ENCODE measurements at places on chromosomes 3 and 15.

GRCh38 chr15:61815356-61816083, 244.7 kb downstream of the VPS13C start:
- DNase-seq: no peak

- no peak for DNase-seq
These were observed 53.9 kb downstream of the CLASP2 start for GRCh38 chr3:33664195-33664594.

DNA sequence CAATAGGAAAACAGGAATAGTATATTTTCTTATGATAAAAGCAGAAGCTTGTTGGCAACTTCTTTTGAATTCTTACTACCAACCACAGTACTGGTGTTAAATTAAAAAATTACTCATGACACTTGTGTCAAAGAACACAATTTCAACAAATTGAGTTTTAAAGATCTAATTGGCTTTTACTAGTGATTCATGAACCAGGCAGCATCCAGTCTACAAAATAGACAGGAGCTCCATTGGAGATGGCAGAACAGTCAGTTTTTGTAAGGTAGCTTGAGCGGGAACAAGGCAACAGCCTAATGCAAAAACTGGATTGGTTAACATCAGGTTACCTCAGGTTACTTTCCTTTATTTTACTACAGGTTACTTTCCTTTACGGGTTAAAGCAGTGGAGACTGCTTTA, 181.3 kb upstream of the THBS1 start:
- DNase-seq: no peak

GRCh38 chr15:74414081-74414580, 19.6 kb downstream of the SEMA7A start:
- DNase-seq: no peak

DNA sequence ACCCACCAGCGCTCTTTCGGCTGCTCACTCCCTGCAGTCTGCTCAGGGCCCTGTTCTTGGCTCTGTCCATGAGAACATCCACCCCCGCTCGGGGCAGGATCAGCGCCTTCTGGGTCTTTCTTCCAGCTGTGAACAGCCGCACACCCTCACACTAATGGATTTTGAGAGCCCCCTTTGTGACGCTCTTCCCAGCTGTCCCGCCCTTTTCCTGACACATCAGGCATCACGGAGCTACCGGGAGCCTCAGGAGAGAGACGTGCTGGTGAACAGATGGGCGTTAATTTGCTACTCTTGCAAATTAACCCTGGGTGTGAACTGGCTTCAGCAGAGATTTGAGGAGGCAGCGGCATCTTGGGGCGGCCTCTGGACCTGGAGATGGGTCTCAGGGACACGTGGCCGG, 113.0 kb downstream of the TMEM266 start:
- DNase-seq: no peak

GRCh38 chr15:36053746-36054145, 507.8 kb upstream of the DPH6 start:
- no peak for DNase-seq

DNA sequence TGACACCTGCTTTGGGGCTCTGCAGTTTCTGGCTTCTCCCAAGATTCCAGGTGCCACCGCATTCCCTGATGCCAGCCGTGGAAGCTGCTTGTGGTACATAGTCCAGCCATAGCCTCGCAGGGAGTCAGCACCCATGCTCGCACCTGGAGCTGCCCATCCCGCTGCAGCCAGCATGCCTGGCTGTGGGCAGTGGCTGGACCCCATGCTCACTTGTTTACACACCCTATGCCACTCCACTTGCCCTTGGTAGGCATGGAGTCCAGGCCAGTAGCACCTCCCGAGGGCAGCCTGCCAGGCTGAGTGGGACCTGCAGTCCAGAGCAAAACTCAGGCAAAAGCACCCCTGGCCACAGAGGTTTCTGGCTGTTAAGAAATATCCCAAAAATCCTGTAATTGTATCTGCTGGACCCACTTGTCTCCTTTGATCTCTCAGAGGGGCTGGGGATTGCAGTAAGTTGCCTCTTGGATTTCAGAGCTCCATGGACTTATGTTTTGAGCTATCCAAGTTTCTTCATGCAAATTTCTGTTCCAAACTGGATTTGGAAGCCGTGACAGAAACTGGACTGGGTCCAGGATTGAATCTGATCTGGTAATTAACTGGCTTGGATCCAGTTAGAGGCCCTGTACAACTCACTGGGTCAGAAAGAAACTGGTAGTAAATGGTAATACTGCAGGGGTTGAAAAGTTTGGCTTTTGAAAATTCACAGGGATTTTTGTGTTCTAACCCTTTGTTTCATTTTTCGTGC, 149.3 kb downstream of the FMN1 start:
- DNase-seq: no peak

- DNase-seq: no peak
These were observed 21.6 kb downstream of the REC114 start for GRCh38 chr15:73464602-73465001.

- no peak for DNase-seq
These were observed 39.2 kb upstream of the SEMA4B start for GRCh38 chr15:90161950-90162361.

DNA sequence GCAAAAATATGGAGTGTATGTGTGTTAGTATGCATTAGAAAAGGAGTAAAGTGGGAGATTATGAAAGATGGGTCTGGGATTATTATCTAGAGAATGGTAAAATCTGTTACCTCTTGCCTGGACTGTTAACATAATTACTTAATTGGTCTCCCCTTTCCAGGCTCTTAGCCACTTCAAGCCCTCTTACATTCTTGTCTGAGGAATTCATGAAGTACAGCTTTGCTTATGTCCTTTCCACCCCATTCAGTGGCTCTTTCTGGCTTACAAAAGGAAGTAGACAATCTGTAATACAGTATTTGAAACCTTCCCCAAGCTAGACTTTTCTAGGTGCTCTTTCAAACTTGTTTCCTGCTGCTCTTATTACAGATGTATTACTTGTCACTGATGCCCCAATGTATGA, 129.8 kb downstream of the MBNL1 start:
- DNase-seq: no peak

DNA sequence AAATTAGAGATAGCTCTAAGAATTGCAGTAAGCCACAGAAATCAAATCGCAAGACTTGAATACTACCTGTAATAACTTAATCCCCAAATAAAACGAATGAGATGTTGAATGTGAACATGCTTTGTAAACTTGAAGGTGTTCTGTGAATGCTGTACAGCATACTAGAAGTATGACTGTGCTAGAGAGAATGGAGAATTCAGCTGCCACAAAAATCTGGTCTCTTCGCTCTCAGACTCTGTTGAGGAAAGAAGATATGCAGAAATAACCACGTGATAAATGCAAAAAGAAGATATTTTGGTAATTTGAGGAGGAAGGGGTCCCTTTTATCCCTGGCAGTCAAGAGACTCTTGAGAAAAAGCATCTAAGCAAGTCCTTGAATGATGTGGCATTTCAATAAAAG, 37.3 kb downstream of the ZBTB38 start:
- DNase-seq: no peak

GRCh38 chr3:52136513-52136912, 17.7 kb downstream of the POC1A start:
- DNase-seq: no peak

- no peak for DNase-seq
These were observed 55.4 kb downstream of the CCNL1 start for GRCh38 chr3:157104521-157104920.

DNA sequence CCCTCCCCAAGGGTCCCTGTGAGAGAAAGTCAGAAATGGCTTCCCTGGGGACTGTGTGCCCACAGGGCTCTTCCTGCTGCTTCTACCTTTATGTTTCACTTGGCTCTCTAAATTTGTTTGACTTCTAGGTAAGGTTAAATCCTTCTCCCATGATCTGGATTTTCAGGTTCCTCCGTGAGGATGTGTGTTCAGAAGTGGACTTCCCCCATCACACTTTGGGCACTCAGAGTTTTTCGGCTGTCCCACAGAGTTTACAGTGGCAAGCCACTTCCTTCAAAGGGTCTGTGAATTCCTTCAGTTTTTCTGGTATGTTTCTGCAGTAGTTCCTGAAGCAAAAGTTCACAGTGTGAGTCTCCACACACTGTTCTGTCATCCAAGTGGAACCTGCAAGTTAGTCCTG, 30.9 kb upstream of the RARB start:
- DNase-seq: no peak

DNA sequence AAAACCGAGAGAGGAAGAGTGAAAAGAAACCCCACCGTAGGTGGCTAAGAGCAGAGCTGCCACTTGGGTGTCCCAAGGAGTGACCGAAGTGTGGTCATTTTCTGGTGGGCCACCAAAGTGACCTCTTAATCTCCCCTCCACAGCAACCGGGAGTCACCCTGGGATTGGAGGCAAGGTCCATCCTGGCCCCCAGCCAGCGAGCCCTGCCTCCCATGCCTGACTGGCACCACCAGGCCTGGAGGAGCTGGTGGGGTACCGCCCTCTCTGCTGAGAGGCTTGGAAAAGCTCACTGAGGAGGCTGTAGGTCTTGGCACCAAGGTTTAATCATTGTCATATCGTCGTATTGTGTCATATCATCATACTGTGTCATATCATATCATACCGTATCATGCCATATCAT, 74.0 kb upstream of the TRPM1 start:
- no peak for DNase-seq

- no peak for DNase-seq
These were observed 55.5 kb downstream of the BTD start for GRCh38 chr3:15657016-15657415.

DNA sequence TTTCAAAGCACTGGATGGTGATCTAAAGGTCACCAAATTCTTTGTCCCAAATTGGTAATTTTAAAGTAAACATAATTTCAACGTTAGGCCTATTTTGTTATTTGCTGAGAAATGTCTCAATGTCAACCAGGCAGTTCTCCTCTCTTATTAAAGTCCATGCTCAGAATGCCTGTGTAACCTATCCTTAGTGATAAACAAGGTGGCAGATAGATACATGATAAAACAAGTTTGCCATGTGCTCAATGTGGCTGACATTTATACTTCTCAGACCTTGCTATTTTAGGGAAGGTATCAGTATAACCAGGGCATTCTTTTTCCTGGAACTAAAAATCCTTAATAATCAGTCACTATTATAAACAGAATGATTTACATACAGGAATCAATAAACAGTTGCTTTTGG, 8.5 kb downstream of the MBNL1 start:
- no peak for DNase-seq

GRCh38 chr15:60583946-60584345, 105.0 kb upstream of the ICE2 start:
- DNase-seq: no peak

DNA sequence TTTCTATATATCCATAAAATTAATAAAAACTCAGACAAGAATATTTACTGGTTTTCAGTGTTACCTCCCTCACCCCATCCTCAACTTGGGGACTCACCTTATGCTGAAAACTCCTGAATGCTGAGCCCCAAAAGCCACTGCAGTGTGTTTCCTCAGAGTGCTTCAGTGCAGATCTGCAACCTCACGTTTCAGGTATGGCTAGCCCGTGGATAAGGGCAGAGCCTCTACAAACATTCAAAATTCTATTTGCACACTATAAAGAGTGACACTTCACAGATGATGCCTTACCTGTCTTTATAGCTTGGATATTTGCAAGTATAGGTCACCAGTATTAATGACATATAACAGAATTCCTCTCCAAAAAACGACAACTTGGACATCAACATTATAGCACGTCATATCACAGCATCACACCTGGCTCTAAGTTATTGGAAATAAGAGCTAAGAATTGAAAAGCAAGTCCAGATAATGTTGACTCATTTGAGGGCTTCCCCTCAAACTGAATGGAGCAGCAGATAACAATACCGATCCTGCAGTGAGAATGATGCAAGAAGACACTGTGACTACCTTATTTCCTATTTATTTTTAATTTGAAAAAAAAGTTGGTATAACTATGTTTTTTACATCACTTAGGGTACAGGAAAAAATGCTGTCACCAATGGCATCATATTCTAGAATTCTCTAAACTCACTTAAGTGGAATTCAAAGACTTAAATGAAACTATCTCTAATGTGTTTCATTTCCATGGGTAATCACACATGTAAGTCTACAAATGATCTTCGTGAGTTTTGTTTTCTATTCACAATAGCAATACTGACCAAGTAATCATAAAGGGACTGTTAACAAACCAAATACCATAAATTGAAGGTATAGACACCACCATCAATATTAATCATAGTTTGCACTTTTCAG, 40.7 kb upstream of the RSL24D1 start:
- DNase-seq: no peak

DNA sequence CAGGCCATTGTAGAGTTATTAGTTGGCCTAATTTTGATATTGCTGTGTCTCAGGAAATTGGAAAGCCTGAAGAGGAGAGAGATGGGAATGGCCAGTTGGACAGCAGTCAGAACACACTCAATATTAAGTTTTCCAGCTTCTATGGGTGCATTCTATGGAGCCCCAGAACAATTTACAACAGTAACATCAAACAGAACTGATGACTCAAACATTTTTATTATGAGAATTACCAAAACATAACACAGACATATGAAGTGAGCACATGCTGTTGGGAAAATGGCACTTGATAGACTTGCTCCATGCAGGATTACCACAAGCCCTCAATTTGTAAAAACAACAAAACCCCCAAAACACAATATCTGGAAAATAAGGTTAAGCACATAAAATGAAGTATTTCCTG, 104.3 kb downstream of the GADL1 start:
- DNase-seq: no peak

- no peak for DNase-seq
These were observed 70.9 kb downstream of the ANKRD28 start for GRCh38 chr3:15726881-15727280.

GRCh38 chr15:90145259-90145658, 43.0 kb upstream of the IDH2 start:
- DNase-seq: no peak

GRCh38 chr3:34258271-34258998, 460.0 kb downstream of the PDCD6IP start:
- DNase-seq: no peak

DNA sequence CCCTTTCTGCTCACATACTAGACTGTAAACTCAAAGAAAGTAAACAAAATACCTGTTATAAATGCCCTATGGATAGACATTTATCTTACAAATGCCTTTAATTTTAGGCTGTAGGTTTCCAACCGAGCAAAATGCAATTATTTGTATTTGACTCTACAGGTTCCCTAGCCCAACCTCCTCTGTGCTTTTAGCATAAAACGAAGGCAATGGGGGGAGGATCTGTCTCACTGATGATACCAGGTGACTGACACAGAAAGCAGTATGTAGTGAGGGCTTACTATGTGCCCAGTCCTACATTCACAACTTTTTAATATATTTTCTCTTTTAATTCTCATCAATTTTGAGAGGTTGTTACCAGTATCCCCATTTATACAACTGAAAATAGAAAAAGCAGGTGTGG, 87.4 kb downstream of the OXNAD1 start:
- no peak for DNase-seq

DNA sequence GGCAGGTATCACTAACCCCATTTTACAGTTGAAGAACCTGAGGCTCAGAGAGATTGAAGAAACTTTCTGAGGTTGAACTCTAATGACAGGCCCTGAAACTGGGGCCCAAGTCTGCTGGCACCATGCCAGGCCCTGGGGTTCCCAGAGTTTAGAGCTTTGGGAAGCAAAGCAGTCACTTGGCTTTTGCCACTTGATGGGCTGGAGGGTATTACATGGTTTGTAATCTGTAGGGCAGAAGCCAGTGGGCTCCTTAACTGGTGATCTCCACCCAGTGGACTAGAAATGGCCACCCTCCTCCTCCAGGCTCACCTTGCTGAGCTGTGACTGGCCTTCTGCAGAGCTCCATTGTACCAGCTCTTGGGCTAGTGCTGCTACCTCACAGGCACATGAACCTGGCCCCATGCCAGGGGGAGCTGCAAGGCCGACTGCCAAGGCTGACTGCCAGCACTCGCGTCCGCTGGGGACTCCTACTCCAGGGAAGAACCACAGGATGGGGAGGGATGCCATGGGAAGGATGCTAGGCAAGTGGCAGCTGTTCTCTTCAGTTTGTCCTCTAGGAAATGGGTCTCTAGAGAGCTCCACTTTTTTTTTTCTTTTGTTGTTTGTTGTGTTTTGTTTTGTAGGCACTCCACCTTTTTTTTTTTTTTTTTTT, 104.8 kb downstream of the ETFA start:
- DNase-seq: no peak

Data from stimulated activated CD4-positive, alpha-beta T cell treated with anti-CD3 and anti-CD28 coated beads, Interleukin-15, amount 100 ng/mL, for 1 hour (primary cell).